ENCODE measurements at places on chromosomes 2 and 18.
A peak's percentile ranks its signal among the peaks of the same experiment; 100 is the strongest.

DNA sequence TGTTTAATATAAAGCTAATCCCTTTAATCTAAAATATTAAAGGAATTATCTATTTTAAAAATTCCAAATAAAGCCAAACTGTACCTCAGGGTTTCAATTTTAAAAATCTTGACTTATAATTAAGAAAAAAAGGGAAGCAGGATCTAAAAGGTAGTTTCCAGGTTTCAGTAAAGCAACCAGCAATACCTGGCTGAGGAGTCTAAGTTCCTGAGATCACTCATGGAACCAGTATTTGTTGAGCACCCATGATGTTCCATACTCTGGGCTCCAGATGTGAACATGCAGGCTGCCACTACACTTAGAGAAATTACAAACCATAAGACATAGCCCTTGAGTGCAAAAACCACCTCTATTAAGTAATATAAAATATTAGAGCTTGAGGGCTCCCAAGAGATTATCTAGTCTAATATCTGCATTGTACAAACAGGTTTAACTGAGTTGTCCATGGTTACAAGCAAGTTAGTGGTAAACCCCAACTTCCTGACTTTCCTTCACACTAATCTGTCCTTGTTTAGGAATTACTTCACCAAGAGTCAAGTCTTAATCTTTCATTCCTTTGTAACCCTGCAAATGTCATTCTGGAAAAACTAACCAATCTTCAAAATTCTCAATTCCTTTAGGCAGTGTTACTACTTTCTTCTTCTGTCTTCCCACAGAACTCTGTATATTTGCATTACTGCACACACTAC is 49.2 kb downstream of the CLASP1 start:
- peak; percentile 61 for DNase-seq

DNA sequence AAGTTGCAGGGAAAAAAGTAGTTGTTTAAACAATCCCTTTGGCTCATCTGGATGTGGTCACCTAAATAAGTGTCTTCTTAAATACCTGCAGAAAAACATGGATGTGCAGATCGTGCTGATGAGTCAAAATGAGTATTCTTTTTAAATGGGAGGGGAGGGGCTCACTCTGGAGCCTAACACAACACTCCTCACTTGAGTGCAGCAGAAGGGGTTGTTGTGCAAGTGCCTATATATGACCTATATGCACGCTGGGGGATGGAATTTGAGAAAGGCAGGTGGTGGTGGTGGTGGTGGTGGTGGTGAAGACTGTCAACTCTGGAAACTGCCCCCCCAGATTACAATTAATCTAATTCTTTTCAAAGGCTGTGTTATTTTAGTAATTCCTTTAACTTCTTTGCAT is 77.9 kb upstream of the FAM124B start:
- no peak for DNase-seq

DNA sequence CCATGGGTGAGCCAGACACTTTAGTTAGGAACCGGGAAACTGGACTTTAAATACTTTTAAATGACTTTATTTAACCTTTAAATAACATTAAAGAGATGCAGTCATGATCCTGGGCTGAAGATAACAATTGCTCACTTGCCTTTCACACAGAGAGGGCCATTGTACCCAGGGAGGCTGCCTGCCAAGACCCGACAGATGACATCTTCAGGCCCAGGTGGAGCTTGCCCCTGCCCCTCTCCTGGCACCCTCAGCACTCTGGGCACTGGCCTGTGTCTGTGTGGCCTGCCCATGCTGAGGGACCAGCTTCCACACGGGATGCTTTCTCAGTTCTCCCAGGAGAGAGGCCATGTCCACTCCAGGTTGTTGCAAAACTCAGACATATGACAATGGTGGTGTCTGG is 216.4 kb upstream of the MYT1L start:
- no peak for DNase-seq

GRCh38 chr18:22701795-22702194 is 231.3 kb upstream of the RBBP8 start:
- DNase-seq, result no peak

GRCh38 chr2:85330839-85331636 is 3.2 kb upstream of the TGOLN2 start:
- DNase-seq, result no peak

DNA sequence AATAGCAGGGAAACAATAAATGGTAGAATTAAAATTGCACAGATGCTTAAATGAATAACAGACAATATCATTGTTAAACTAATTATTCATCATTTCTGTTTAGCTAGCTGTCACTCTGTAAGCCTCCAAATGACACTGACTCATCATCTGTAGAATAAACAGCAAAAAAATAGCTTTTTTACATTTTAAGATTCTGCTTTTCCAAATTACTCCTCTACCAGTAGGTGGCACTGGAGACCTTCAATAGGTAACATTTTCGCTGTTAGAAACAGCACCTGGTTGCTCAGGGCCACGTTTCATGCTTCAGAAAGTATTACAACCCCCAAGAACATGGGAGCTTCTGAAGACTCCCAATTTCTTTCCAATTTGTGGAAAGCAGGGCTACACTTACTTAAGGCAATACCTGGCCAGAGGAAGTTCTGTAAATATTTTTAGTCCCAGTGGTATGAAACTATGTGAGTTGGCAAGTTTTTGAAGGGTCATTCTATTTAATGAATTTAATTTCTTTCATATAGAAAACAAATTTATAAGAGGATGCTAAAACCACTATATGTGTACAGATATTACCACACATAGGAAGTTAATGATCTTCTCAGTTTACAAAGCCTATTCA is 45.4 kb downstream of the TTN start:
- DNase-seq, result peak; percentile 27

DNA sequence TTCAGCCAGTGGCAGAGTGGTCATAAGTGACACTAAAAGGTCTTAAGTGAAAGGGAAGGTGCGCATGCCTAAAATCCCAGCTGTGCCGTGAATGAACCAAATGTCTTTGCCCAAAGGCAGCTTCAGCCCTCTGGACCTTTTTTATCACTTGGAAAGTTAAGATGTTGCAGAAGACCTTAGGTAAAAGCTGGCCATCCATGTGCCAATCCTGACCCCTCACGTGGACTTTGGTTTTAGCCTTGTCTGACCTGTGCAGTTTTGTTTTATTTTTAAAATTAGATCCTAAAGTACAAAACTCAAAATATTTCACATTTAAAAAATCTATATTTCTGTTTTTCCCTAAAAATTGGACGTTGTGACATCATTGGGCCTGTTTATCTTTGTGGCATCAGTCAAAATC is 429.5 kb downstream of the STK39 start:
- no peak for DNase-seq

GRCh38 chr2:96715658-96716057 is 24.2 kb downstream of the LMAN2L start:
- DNase-seq, result no peak

GRCh38 chr2:5695654-5696403 is 3.6 kb downstream of the SOX11 start:
- no peak for DNase-seq

- DNase-seq, result no peak
Measured at GRCh38 chr18:22556222-22557167, 138.8 kb upstream of the CTAGE1 start.

GRCh38 chr2:158714420-158714819 is 80.7 kb upstream of the DAPL1 start:
- DNase-seq, result no peak

- DNase-seq, result no peak
Measured at GRCh38 chr2:182949572-182950189, 83.2 kb upstream of the FRZB start.

Data from GM13977 (cell line).